ENCODE measurements at places on chromosomes 3 and 15. TPM values are rescaled to one million over a fixed set of nuclear protein-coding genes. Genes with fewer than 3 reads are reported as not detected.

The HDC gene
- 0.97 TPM for total RNA-seq

The PP2D1 gene
- not detected for total RNA-seq

DNA sequence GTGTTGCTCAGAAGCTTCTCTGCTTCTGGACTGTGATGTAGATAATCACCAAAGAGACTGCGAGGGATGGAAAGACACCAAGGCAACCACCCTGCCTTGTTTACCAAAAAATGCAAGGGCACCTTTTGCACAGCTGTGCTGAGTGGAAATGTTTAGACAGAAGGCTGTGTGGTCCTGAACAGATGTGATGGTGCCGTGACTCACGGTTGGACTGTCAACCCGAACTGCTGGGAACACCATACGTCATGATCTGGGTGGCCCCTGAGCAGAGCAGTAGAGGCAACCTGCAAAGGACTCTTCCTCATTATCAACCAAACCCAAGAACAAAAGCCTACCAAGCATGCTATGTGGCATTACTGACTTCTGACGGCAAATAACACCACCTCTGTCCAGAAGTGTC is 61.3 kb upstream of the LPP start:
- DNase-seq = no peak
- H3K4me3 ChIP-seq = no peak overlapping the region
- no peaks in the 10 kb centered on the region for H3K4me1 ChIP-seq
- H3K27ac ChIP-seq = no peak overlapping the region
- no peaks in the 10 kb centered on the region for H3K36me3 ChIP-seq

DNA sequence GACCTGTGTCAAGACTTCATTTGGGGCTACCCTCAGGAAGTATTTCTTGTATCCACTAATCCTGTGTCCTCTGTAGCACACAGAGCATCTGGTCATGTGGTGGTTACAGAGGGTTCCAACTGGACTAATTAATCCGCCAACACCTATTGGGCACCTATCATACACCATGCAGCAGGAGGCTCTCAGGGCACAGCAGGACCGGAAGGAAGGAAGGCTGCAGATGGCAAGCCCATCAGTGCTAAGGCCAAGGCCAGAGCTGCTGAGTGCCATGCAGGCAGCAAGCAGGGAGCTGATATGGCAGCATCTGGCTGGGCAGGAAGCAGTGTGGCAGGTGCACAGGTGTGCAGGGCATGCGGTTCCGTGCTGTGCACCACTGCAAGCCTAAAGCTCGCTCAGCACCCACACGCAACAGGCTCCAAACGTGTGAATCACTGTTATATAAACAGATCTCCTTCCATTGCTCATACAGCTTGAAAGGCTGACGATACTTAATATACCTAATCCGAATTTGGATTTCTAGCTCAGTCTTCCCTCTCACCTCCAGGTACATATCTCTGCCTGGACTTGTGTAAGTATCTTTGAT is 64.4 kb upstream of the SNRPA1 start:
- no peaks in the 10 kb centered on the region for H3K27me3 ChIP-seq
- no peak overlapping the region for H3K27ac ChIP-seq
- no peaks in the 10 kb centered on the region for H3K36me3 ChIP-seq
- no peak for DNase-seq
- no peak overlapping the region for H3K4me3 ChIP-seq

DNA sequence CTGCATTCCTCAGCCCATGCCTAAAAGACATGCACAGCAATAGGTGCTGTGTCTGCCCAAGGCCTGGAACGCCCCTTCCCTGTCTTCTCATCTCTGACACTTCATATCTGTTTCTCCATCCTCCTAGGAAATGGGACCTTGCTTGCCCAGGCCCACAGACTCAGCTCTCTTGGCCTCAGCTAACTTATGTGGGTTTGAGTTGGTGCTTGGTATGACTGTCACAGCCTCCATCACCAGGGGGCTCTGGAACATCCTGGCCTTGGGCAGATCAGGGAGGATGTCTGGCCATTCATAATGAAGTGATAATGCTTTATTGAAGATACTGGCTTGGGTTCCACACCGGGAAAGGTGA is 156.7 kb upstream of the SMAD3 start:
- no peaks in the 10 kb centered on the region for H3K27me3 ChIP-seq
- H3K4me3 ChIP-seq = no peak overlapping the region
- no peak overlapping the region for H3K27ac ChIP-seq
- no peaks in the 10 kb centered on the region for H3K36me3 ChIP-seq
- peak; percentile 12 for DNase-seq

- H3K36me3 ChIP-seq = peaks cover 14% of the 10 kb centered on the region
- H3K4me1 ChIP-seq = no peaks in the 10 kb centered on the region
- H3K27ac ChIP-seq = no peak overlapping the region
- H3K27me3 ChIP-seq = no peaks in the 10 kb centered on the region
These were observed 63.4 kb downstream of the SNRK start for GRCh38 chr3:43349716-43350115.

DNA sequence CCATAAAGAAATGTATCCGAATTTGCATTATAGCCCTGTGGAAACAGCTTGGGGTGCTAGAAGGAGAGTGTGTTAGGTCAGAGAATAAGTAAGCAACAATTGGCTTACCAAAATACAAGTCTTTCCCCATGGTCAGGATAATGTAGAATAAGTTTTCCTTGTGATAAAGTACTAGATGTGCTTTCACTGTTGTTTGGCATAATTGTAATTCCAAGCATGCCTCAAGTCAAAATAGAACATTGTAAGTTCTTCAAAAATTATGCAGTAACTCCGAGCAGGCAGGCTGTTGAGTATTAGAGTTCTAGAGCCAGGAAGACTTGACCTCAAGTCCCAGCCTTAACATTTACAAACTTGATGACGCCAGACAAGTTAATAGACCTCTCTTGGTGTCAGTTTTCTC is 242.0 kb downstream of the TUSC7 start:
- no peak overlapping the region for H3K4me3 ChIP-seq
- no peaks in the 10 kb centered on the region for H3K4me1 ChIP-seq
- H3K36me3 ChIP-seq = no peaks in the 10 kb centered on the region
- no peak overlapping the region for H3K27ac ChIP-seq
- no peaks in the 10 kb centered on the region for H3K27me3 ChIP-seq

All from heart left ventricle (tissue), 16 donors.